ENCODE measurements at places on chromosomes 5 and 9.

- peak; percentile 30 for DNase-seq
Measured at GRCh38 chr9:123322273-123323195, 33.5 kb upstream of the CRB2 start.

GRCh38 chr9:105044518-105044917 is 116.6 kb upstream of the ABCA1 start:
- no peak for DNase-seq

DNA sequence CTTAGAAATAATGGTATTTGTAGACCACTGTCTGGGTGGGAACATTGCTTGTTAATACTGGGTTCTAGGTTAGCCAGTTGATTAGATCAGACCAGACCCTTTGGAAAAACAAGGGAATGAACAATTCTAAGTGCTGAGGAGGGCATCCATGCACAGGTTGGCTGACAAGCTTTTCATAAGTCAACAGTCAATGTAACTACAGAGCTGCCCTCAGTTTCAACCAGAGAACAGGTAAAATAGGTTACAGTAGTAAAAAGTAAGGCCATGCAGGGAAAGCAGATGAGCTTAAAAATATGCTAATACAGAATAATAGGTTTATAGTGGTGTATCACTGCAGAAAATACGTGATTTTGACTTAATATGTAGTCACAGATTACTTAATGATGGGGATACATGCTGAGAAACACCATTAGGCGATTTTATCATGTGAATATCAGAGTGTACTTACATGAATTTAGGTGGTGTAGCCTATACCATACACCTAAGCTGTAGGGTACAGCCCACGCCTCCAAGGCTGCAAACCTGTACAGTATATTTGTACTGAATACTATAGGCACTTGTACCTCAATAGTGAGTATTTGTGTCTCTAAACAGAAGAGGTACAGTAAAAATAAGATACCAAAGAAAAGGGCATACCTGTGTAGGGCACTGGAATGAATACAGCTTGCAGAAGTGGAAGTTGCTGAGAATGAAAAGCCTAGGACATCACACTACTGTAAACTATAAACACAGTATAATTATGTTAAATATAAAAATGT is 6.1 kb upstream of the FGF18 start:
- no peak for DNase-seq

DNA sequence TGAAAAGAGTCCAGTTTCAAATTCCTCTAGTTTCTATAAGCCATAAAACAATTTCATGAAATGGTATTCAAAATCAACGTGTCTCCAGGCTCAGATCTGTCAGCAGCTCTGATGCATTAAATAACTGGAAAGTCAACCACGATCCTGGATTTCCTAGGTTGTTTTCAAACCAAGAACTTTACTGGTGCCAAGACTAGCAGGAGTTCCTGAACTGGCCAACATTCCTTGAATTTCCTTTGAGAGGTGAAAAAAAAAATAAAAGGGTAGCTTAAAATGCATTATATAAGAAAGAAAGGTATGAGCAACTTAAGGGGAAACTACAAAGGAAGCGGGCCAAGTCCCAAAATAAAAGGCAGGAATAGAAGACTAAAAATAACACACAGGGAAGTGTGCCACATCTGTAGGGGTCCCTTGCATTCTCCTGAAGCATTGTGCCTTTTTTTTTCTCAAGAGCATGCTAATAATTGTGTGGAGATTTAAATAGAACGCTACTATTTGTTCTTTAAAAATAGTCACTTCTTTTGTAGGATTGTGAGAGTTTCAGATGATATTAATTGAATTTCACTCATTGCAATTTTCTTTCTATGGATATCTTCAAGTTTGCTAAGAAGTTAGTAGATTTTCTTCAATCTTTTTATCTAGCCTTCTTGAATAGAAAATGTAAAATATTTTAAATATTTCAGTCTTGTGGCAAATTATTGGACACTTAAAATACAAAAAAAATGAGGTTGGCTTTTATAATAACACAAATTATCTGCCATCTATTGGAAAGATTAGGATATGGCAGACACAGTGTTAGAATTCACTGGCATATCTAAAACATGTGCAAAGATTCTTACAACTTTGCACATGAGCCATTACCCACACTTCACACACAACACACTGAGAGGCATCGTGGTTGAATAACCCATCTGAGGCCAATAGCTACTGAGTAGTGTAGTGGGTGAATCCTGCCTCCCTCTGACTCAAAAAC is 15.3 kb downstream of the ESM1 start:
- no peak for DNase-seq

All from activated CD8-positive, alpha-beta memory T cell treated with anti-CD3 and anti-CD28 coated beads for 48 hours (primary cell).